NCI-H1105 treated with DMSO at 0.1 percent for 48 hours (cell line): ENCODE measurements at places on chromosomes 11 and 22.

DNA sequence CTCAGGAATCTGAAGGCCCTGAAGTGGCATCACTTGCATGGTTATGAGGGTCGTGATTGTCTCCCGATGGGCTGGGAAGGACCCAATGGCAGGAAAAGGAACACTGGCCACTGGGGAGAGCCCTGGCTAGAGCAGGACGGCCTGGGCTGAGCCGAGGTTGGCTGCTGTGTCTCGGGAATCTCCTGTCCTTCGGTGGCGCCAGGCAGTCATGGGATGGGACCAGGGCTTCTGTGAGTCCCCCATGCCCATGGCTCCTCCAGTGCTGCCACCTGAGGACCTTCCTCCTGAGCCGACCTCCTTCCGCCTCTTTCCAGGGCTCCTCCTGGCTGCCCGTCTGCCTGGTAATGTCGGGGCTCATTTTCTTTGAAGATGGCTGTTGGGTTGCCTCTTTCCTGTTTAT lies 1394.0 kb downstream of the BRD1 start:
- no peak for DNase-seq

- peak; percentile 75 for DNase-seq
Measured at GRCh38 chr11:132125988-132126871, 755.8 kb downstream of the NTM start.

DNA sequence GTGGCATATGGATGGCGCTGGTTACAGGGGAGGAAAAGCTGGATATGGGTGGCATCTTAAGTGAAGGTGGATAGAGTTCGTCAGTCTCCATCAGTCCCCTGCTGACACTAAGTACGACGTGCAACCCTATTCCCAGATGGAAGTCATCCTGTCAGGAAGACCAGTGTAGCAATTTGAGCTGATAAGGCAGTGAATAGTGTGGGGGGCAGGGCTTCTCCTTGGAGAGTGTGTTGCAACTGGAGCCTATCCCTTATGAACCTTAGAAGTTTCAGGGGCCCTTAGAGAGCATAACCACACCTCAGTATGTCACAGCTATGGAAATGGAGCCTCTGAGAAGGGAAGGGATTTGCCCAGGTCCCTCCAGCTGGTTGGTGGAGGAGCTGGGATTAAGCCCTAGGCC lies 36.1 kb upstream of the ANKK1 start:
- DNase-seq, result no peak

DNA sequence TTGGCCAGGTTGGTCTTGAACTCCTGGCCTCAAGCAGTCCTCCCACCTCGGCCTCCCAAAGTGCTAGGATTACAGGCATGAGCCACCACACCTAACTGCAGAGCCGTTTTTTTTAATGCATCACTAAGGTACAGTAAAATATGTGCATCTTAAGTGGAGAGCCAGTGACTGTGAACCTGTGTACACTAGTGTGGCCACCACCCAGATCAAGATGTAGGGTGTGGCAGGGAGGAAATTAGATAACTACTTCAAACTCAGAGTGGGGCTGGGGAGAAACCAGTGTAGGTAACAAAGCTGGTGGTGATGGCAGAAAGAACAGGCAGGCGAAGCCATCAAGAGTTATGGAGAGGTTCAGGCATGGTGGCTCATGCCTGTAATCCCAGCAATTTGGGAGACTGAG lies 14.4 kb downstream of the SNAP29 start:
- DNase-seq, result no peak

DNA sequence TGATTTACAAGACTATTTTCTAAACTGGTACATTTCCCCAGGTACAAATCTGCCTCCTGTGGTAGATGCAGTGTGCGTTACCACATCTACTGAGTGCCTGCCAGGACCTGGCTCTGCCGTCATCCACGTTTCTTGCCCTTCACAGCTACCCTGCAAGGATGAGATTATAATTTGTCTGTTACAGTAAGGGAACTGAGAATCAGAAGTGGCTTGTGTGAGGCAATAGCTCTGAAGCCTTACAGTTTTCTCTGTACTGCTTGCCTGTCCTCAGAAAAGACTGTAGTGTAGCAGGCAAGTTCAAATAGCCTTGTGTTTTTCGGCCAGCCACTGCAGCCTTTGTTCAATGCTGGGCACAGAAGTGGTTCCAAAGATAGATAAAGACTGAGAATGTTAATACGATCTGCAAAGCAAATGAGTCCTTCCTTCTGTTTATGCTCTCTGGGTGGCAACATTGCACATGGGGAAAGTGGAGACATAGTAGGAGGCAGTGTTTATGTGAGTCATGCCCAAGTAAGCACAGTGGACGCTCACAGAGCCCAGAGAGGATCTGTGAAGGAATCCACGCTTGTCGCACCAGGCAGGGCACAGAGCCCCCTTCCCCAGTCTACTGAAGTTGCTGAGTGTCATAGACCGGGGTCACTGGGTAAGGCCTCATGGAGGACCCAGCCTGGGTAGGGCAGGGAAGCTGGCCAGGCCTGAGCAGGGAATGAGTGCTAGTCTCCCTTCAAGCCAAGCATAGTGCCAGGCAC lies 49.1 kb downstream of the MICAL2 start:
- no peak for DNase-seq

GRCh38 chr11:86637988-86638387 lies 34.4 kb downstream of the ME3 start:
- DNase-seq, result no peak

GRCh38 chr22:42336527-42337227 lies 66.2 kb upstream of the TCF20 start:
- DNase-seq, result no peak

GRCh38 chr11:125036933-125037332 lies 26.2 kb upstream of the SLC37A2 start:
- DNase-seq, result no peak

DNA sequence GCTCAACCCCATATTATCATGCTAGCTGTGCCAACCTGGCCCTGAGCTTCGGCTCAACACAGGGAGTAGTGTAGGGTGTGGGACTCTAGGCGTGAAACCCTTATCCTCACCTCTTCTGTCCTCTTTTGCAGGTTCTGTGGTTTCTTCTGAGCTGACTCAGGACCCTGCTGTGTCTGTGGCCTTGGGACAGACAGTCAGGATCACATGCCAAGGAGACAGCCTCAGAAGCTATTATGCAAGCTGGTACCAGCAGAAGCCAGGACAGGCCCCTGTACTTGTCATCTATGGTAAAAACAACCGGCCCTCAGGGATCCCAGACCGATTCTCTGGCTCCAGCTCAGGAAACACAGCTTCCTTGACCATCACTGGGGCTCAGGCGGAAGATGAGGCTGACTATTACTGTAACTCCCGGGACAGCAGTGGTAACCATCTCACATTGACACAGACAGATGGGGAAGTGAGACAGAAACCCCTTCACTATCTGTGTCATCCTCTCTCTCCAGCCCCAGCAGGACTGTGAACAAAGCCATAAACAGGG lies 76.4 kb downstream of the GGTLC2 start:
- no peak for DNase-seq

- peak; percentile 95 for DNase-seq
Measured at GRCh38 chr11:72793425-72794367, at the start of gene STARD10. Gene STARD10, minus strand, starts transcription at chr11:72794047. Its CDS starts 12,866 bp downstream, at chr11:72781181.

GRCh38 chr11:69684651-69685050 lies 9.5 kb upstream of the LTO1 start:
- no peak for DNase-seq

DNA sequence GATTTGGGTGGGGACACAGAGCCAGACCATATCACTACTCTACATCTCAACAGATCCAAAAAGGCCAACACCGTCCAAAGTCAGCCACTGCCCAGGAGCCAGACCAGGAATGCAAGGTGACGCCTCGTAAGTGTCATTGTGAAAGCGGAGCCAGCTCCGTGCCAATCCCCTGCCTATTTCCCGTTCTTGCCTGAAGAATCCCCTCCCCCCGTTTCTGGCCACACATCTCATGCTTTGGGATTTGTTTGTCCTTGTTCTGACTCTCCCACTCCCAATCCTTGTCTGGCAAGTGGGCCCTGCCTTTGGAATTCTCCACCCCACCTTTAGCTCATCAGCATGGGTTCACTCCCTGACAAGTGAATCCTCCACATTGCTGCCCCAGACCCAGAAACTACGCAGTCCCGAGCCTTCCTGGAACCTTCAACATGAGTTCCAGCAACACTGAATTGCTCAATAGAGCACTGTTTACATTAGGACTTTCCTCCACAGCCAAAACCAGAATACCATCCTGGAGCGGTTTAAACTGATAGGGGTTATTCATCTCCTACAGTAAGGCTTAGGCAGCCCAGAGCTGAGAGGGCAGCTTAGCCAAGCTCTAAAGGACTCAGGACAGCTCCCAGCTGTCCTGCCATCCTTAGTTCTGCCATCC lies 6.0 kb upstream of the SLC35C1 start:
- peak; percentile 9 for DNase-seq

- DNase-seq, result no peak
Measured at GRCh38 chr11:69559181-69559580, 77.7 kb downstream of the LINC01488 start.

DNA sequence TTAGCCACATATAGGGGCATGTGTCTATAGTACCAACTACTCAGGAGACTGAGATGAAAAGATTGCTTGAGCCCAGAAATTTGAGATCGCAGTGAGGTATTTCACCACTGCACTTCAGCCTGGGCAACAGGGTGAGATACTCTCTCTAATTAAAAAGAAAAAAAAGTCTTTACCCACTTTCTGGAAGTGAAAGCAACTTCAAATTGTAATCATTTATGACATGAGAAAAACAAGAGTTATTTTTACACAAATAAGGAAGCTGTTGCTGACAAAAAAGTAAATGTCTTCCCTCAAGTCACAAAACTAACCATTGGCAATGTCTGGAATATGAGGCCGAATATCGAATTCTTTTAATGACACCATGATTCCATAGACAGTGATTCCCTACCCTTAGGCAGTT lies 71.4 kb downstream of the GLYATL1 start:
- no peak for DNase-seq

DNA sequence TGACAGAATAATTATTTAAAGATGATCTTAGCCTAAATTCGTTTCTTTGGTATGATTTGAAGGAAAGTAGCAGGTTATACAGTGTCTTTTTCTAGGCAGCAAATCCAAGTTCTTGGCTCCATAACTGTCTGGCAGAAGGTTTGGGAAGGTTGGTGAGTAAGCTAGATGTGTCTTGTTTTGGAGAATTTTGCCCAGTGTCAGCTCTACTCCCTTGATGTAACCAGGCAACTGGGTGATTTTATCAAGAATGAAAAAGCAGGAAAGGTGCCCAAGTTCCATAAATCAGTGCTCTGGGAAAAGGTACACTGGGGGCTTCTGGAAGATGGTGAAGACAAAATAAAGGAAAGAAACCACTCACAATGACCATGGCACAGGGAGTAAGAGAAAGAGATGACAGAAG lies 71.5 kb upstream of the USP47 start:
- no peak for DNase-seq

GRCh38 chr11:84430661-84431060 lies 1144.5 kb upstream of the CCDC90B start:
- DNase-seq, result no peak

- DNase-seq, result peak; percentile 89
Measured at GRCh38 chr11:111334532-111335502, 36.5 kb downstream of the POU2AF3 start.

DNA sequence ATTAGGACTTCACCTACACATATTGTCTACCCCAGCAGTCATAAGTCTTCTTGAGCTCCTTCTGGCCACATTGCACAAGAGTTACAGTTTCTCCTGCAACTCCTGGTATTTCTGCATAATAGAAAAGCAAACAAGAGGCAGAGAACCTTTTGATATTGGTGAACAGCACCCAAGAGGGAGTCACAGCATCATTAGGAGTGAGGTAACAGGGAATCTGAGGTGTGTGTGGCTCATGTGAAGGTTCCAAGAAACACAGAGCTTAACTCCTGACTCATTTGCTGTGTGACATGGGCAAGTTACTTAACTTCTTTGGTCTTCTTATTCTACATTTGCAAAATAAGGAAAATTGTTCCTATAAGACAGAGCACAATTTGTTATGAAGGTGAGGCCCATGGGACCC lies 374.6 kb downstream of the INSC start:
- no peak for DNase-seq

DNA sequence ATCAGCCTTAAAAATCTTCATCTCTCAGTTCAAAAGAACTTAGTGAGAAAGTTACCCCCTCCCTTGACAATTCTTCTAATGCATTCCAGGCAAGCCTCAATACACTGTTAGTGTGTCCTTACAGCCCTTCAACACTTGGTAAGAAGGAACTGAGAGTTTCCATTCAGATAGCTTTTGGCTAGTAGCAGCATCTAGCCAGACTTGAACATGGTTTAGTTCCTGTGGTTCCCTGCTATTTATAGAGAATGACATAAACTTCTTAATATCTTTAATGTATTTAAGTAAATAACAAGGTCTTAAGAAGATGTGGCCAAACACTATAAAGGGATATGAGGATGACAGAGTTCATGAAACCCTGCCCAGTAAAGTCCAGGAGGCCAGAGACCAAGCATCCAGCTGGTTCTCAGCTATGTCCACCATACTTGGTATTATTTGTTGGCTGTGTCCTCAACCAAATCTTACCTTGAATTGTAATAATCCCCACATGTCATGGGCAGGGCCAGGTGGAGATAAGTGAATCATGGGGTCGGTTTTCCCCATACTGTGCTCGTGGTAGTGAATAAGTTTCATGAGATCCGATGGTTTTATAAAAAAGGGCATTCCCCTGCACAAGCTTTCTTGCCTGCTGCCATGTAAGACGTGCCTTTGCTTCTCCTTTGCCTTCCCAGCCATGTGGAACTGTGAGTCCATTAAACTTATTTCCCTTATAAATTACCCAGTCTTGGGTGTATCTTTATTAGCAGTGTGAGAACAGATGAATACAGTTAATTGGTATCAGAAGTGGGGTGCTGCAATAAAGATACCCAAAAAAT lies 132.4 kb downstream of the LARGE1 start:
- no peak for DNase-seq

GRCh38 chr11:67117672-67118180 lies 1.3 kb upstream of the KDM2A start:
- DNase-seq, result peak; percentile 60

DNA sequence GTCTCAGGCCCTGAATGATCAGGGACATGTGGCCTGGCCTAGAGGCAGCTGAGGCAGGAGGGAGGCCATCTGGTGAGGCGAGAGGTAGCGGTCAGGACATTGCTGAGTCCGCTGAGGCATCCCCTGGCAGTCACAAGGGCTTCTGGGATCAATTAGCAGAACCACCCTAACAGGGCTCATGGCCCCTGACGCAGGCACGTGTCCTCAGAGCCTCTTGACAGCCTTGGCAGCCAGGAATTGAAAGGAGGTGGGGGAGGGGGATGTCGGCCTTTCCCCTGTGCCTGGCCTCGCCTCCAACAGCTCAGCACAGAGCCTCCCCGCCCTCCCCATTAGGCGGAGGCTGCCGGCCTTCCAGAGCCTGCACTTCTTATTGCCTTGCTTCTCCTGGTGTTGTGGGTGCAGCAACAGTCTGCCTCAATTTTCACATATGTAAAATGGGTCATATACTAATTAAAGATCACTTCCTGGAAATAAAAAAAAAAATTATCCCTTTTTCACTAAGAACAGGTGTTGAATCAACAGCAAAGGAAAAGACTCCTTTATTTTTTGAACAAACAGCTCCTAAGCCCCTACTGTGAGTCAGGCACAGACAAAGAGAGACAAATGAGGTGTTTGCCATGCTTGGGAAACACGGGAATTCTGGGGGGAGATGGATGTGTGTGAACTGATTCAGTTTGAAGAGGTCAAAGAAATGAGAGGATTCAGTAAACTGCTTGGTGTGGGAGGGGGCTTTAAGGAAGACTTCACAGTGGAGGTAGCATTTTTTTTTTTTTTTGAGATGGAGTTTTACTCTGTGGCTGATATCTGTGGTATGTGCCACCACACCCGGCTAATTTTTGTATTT lies 55.3 kb downstream of the NFAM1 start:
- DNase-seq, result peak; percentile 51
